Mucosa of gallbladder (tissue), 1 donor: ENCODE measurements at places on chromosomes 2 and 18. TPM values are rescaled to one million over a fixed set of nuclear protein-coding genes. Genes with fewer than 3 reads are reported as not detected.

DNA sequence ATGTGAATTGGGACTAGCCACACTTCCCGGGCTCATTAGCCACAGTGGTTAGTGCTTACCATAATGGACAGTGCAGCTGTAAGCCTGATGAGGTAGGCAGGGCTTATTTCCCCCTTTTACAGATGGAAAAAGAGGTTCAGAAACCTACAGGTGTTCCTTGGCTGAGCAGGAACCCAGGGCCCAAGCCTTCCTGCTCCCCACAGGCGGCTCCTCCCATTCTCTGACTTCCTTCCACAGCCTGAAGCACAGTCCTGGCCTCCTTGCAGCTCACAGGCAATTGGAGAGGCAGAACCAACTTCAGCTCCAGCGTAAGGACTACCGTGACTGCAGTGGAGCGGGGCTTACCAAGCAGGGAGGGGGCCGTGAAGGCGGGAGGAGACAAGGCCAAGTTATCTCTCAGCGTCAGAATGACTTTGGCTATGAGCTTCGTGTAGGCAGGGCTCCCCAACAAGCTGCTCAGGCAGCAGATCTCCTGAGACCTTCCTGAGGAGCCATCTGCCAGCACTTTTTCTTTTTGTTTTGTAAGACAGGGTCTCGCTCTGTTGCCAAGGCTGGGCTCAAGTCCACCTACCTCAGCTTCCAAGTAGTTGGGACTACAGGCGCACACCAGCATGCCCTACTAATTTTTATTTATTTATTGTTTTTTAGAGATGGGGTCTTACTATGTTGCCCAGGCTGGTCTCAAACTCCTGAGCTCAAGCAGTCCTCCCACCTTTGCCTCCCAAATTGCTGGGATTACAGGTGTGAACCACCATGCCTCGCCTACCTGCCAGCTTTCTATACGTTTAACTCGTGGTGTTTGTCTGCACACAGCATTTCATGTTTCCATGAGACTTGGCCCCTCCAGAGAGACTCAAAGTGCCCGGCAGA is 34.2 kb upstream of the NT5DC4 start:
- DNase-seq = no peak

DNA sequence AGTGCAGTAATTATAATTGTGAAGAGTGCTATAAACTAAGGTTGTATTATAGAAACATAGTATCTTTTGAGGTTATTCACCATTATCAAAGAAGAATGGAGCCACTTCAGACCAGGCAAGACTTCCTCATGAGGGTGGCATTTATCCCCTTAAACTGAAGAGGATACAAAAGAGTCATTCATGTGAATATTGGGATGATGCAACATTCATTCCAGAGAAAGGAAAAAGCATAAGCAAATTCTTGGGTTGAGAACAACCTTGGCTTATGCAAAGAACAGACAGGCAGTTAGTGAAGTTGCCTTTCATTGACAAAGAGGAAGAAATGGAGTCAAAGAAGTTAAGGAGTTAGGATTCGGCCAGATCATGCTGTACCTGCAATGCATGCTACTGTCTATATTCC is 682.5 kb downstream of the MBD2 start:
- no peak for DNase-seq

ITM2C gene
- 195 TPM for total RNA-seq

GRCh38 chr2:30847329-30847728 is 40.1 kb upstream of the CAPN13 start:
- DNase-seq = no peak
